ENCODE measurements at places on chromosomes 7 and 10. TPM values are rescaled to one million over a fixed set of nuclear protein-coding genes. Genes with fewer than 3 reads are reported as not detected.

The GSDME gene
- total RNA-seq: 22.4 TPM

DNA sequence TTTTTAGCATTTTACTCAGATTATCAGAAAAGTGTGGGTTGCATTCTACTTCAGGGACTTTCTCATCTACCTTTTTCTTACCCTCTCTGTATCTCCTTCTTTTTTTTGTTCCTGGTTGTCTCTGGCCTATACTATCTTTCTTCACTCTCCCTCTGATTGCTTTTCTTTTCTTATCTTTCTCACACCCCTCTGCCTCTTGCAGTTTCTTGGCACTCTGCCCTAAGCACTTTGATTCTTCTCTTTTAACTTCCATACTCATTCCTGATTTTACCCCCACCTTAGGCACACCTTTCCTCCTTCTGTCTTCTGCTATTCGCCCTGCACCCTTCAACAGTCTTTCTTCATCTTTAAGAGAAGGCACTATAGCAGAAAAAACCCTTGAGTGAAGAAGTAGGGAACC, 92.8 kb upstream of the HPS1 start:
- DNase-seq: no peak

DNA sequence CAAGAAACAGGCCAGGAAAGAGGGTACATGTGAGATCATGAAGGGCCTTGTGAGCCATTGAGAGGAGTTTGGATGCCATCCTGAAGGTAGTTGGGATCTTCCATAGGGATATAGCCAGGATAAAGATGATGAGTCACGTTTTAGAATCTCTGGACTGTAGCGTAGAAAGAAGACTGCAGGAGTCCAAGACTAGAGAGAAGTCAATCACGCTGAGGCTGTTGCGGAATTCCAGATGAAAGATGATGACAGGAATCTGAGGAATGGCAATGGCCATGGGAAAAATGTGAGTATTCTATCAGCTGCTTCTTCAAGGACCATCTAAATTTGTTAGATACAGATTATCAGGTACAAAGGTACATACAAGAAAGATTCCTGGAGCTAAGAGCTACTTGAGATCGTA, 711.3 kb downstream of the GRM8 start:
- DNase-seq: no peak

The TYW1B gene
- total RNA-seq: 5.0 TPM

DNA sequence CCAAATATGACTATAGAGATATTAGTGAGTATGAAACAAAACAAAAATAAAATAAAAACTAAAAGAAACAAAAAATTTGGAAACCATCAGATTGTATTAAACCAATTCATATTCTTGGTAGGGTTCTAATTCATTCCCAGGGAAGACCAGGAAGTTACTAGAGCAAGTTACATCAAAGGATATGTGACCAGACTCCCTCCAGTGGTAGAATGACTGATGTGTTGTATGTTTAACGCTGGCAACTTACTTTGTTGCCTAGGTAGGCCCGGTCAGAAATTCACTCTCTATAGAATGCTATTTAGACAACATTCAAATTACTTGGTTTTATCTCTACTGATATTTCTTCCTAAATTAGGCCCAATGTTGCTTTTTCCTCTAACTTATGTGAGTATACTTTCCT, 5.2 kb downstream of the PHYHIPL start:
- DNase-seq: no peak

GRCh38 chr7:30165590-30165989, 30.8 kb downstream of the MTURN start:
- no peak for DNase-seq

Measured in ureter (tissue), 1 donor.